Skin of body (tissue), 3 donors: ENCODE measurements at places on chromosomes 16 and 17. TPM values are rescaled to one million over a fixed set of nuclear protein-coding genes. Genes with fewer than 3 reads are reported as not detected.
A peak's percentile ranks its signal among the peaks of the same experiment; 100 is the strongest.

The HP gene
- 12.7 TPM for total RNA-seq

The MYH13 gene
- under 0.01 TPM for total RNA-seq

The PLLP gene
- 0.69 TPM for total RNA-seq

The GDE1 gene
- total RNA-seq: 32.6 TPM

The MGAT5B gene
- total RNA-seq: 0.69 TPM

The PHKB gene
- 72.2 TPM for total RNA-seq

The CPHXL2 gene
- not detected for total RNA-seq

The CCL13 gene
- 10.3 TPM for total RNA-seq

The EPOP gene
- 0.49 TPM for total RNA-seq

The PRR29 gene
- not detected for total RNA-seq

- DNase-seq: no peak
These were observed 18.0 kb upstream of the DBNDD1 start for GRCh38 chr16:90037276-90037675.

GRCh38 chr17:14733376-14733775 lies 432.5 kb downstream of the HS3ST3B1 start:
- DNase-seq: no peak

DNA sequence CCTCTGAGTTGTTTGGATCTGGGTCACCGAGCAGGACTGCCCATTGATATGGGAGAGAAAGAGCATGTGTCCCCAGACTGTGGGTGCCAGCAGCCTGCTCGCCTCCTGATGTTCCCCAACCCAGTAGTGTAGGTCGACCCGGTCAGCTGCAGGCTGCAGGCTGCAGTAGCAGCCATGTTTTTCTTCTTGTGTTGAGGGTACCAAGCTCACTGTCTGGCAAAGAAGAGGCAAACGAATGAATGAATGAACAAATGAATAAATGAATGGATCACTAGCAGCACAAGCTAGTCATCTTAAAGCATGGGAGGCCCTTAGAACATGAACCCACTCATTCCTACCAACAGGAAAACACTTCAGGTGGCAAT lies 293.2 kb downstream of the SOX9 start:
- no peak for DNase-seq

DNA sequence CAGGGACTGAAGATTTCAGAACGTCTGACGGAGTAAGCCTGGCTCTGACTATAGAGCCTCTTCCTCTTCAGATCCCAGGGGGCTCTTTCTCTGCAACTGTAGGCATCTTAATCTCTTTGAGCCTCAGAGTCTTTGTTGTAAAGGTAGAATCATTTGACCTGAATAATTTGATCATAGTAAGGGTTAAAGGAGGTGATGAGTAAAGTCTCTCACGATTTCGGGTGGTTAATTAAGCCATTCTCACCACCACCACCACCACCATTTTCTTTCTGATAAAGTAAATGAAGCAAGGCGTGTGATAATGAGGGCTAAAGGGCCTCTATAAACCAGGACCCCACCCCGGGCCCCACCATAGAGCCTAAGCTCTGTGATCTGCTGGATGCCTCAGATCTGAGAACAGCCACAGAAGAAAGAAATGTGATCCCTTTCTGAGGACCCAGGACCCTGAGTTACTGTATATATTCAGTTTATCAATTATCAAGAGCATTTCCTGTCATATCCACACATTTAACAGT lies 33.0 kb upstream of the ADAMTS18 start:
- no peak for DNase-seq

DNA sequence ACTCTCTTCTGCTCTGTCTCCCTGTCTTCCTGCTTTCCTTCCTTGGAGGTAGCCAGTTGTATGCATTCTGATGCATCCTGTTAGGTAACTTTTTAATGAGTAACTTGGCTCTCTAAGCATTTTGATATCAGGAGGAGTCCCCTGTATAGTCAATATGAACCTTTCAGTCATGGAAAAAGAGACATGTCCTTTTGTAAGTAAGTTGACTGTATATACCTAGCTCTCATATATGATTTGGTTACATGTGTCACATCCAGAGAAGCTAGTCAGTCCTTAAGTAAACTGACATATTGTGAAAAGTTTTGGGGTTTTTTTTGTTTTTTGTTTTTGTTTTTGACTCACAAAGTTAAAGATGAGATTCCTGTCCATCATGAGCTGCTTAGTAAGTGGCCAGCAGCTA lies 18.8 kb downstream of the UTP18 start:
- no peak for DNase-seq

DNA sequence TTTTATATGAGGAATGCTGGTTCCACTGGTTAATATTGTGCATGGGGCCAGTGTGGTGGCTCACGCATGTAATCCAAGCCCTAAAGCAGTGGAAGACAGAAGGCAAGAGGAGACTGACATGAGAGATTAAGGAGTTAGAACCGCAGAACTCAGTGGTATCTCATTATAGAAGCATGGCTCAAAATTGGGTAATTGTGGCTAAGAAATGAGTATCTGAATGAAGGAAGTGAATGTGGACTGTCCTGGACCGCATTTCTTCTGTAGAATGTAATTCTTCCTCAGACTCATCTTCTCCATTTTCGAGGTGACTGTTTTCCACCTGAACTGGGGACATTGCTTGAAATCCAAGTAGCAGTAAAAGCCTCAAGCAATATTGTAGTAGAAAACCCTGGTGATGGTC lies 42.6 kb upstream of the CDR2 start:
- no peak for DNase-seq

DNA sequence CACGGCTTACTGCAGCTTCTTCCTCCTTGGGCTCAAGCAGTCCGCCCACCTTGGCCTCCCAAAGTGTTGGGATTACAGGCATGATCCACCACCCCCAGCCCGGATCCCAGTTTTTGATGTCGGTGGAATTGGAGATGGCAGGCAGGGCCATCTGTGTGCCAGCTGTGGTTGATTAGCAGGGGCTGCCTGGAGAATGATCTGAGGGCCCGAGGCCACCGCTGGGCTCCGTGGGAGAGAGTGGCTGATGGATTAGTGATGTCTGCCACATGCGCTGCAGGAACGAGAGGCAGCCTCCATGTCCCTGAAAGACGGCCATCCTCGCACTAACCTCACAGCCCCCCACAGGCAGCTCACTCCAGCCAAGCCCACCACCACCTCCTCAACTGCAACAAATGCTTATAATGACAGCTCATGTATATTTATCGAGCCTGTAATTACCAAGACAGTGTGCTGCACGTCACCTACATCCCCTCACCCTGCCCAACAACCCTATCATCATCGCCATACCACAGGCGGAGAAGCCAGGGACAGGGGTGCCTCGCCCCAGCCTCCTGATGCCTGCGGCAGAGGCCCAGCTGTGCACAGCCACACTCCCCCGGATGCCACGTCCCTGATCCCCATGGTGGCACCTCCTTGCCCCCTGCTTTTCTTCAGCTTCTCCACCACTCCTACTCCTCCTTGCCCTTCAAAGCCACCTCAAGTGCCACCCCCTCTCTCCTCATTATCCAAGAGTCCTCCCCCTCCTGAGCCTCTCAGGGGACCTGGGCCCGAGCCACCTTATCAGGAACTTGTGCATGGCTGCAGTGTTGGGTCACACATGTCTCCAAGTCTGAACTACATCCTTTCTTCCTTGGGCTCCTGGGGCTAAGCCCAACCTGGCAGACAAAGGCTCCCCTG lies 33.2 kb downstream of the ACTG1 start:
- peak; percentile 25 for DNase-seq

- peak; percentile 87 for DNase-seq
These were observed 141.0 kb upstream of the KCNJ18 start for GRCh38 chr17:21551081-21551881.

GRCh38 chr17:63516910-63517824 lies 6.0 kb upstream of the KCNH6 start:
- no peak for DNase-seq

GRCh38 chr16:19517424-19518089 lies 4.3 kb downstream of the GDE1 start:
- DNase-seq: no peak

- no peak for DNase-seq
These were observed 53.9 kb downstream of the USP10 start for GRCh38 chr16:84753412-84754326.

DNA sequence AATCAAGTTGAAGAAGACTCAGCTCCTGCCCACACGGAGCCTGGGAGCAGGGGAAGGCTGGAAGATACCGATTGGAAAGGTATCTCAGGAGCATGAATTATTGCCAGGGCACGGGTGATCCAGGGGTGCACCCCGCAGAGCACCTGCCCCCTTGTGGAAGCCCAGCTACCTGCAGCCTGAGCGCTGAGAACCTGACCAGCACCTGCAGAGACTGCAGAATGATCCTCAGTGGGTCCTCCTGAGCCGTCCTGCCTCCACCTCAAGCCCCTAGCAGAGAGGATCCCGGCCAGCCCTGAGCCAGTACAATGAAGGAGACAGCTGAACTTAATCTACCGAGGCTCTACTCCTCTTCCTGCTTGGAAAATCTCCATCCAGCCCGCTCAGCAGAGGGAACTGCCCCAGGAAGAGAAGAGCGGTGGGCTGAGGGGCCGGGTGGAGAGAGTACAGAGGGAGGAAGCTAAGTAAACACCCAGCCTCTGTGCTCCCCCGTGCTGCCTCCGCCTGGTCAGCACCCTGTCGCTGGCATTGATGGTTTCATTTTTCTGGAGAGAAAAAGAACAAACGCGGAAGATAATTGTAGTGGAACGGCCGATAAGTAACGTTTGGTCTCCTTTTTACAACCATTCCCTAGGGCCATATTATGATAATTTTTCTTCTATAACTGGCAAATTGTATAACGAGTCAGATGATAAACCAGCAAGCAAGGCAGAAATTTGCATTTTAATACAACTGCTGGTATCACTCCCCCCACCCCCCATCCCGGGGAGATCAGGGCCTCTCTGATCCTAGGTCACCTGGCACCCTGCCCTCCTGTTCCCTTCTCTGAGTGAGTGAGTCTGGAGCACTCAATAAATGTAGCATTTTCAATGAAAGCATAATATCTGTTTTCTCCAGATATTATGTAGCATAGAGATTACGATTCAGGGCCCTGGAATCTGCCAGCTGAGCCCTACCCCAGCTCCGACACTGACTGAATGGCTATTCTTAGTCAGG lies 204.5 kb upstream of the RPL38 start:
- no peak for DNase-seq
